Amygdala (tissue), 56 donors: ENCODE measurements at places on chromosomes 3 and 15.

GRCh38 chr15:65603559-65603958, 7.4 kb downstream of the INTS14 start:
- no peak for DNase-seq

DNA sequence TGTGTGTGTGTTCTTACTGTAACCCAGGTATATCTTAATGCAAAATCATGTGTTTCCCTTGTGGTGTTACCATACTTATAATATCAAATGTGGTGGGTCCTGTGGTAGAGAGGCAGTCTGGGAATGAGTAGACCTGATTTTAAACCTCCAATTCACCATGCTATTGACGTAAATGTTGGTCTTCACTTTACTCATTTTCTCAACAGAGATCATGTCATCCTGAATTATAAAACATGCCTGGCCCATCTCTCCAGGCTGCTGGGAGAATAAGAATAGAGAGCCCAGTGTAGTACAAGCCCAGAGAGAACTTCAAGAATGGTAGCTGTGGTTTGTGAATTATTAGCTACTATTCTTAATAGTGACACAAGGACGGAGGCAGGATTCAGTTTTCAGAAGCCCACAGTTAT, 88.1 kb downstream of the MBNL1 start:
- no peak for DNase-seq

- no peak for DNase-seq
Measured at GRCh38 chr3:25073423-25073822, 354.6 kb upstream of the RARB start.

- DNase-seq: no peak
Measured at GRCh38 chr3:60803216-60804173, 447.8 kb downstream of the FHIT start.

- DNase-seq: no peak
Measured at GRCh38 chr3:9898467-9899241, 4.0 kb upstream of the IL17RE start.

DNA sequence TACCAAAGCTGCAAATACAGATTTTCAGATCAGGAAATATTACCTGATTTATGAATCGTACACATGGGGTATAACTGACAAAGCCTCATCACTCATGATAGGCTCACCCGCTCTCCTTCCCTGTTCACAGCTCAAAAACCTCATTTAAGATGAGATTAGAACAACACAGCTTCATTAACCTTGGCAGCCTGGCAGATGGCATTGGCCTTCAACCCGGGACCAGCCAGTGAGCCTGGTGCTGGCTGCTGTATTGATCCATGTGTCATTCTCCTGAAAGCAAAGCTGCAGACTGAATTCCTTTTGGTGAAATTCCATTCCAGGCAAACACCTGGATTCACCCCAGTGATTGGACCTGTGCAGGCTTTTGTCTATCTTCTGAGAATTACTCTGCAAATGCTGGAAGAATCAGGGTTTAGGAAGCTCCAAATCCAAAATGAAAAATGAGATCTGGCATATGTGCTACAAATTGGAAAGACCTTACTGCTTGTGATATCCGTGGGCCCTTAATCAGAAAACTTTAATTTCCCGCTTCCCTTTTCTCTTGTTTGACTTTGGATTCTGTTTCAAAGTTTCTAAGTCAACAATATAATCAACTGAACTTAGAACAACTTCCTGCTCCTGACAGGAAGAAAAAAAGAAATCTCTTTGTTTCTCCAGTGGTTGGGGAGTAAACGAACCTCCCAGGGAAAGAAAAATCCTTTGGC, 189.1 kb upstream of the KBTBD8 start:
- DNase-seq: no peak

- DNase-seq: no peak
Measured at GRCh38 chr3:155112661-155113389, 32.7 kb downstream of the MME start.

DNA sequence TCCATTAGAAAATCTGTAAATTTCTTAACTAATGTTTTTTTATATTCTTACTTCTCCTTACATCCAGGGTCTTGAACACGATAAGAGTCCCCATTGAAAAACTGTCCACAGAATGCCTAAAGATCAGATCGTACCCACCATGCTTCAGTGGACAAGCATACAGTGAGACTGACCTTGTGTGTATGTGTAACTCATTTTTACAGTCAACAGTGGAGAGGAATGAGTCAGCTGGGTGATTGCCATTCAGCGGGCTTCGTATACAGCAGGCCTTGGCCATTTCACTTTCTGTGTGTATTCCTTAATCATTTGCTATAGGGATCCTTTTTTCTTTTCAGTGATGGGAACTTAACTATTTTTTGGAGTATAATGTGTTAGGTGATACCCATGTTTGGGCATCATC, 10.6 kb downstream of the PARP14 start:
- DNase-seq: no peak

- no peak for DNase-seq
Measured at GRCh38 chr3:9617056-9617455, 32.2 kb upstream of the MTMR14 start.

DNA sequence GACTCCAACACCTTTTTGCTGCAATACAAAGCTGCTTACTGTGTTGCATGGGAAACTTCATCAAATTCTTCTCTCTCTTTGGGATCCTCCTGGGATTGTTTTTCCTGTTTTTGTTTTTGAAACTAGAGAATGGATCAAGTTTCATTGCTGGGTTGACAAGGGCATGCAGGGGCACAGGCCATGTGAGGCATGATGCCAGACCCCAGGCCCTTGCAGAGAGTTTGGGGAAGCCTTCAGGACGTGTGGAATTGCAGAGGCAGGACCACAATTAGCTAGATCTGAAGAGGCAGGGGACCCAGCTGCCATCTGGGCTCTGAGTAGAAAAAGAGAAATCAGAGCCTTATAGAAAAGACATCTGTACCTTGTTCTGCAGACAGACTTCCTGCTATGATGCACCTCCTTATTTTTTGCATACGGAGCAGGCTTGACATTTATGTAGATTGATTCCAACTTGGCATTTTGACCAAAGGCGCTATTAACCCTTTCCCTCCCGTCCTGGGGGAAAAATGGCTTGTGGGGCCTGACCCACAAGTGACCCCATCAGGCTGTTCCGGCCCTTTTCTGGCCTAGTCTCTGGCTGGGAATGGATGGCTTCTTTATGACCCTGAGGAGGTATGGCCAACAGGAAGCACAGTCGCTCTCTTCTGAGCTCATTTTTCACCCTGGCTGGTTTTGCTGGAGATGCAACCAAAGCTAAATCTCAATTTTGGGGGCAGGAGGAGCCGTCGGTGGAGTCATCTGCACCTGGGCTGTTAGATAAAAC, 44.3 kb upstream of the CHRNB4 start:
- DNase-seq: no peak

DNA sequence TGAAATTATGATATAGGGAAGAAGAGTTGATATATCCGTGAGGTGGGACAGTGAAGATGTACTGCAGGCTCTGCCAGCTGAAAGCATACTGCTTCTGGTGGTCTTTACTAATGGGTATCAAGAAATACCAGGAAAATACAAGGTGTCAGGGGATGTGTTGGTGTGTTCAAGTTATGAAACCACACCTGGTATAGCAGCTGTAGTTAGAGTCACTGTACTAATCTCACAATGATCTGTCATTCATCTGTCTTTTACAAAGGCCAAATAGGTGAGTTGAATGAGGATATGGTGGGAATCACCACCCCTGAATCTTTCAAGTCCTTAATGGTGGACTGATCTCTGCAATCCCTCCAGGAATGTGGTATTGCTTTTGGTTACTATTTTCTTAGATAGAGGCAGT, 152.7 kb downstream of the NFKBIZ start:
- DNase-seq: no peak

GRCh38 chr15:73879426-73879825, 6.1 kb downstream of the TBC1D21 start:
- no peak for DNase-seq

GRCh38 chr3:149000206-149000745, 8.9 kb downstream of the GYG1 start:
- no peak for DNase-seq

DNA sequence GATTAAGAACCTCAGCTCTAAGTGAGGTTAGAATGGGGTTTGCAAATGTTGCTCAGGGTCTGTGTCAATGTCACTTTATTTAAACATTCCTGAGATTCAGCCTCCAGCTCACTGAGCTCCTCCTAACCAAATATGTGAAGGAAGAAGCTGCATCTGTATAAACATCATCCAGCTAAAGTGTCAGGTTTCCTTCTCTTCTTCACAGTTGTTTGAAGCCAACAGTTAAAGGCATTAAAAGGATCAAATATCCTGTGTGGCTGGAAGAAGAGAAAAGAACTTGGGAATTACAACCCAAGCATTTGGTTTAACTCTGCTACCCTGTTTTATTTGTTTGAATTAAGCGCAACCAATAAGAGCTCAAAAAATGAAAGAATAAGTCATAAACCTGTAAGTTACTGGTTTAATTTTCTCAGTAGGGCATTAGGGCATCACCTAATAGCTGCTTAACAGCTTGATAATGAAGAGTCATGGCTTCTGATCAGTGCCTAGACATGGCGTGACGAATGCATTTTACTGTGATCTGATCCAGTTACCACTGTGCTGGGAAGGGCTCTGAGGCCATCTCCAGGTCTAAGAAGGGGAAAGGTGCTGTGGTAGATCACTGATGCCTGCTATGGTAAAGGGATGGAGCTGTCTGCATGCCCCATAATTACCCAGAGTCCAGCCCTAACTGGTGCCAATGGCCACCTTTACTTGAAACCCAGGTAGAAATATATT, 165.7 kb upstream of the TSC22D2 start:
- no peak for DNase-seq

DNA sequence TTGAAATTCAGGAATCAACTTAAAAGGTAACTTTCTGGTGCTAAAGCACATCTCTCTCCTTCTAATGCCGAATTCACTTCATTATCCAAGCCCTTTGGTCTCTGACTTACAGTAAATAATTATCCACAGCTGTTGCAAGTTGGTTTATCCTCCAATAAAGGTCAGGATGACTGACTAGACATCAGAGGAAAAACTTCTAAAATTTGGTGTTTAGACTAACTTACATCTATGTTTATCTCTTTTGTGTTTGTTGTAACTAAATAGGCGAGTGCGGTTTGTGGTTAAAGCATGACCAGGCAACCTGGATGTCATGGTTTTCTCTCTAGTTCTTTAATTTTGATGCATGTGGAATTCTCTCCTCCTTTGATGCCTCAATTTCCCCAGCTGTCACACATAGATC, 237.4 kb upstream of the LRTM1 start:
- DNase-seq: no peak

DNA sequence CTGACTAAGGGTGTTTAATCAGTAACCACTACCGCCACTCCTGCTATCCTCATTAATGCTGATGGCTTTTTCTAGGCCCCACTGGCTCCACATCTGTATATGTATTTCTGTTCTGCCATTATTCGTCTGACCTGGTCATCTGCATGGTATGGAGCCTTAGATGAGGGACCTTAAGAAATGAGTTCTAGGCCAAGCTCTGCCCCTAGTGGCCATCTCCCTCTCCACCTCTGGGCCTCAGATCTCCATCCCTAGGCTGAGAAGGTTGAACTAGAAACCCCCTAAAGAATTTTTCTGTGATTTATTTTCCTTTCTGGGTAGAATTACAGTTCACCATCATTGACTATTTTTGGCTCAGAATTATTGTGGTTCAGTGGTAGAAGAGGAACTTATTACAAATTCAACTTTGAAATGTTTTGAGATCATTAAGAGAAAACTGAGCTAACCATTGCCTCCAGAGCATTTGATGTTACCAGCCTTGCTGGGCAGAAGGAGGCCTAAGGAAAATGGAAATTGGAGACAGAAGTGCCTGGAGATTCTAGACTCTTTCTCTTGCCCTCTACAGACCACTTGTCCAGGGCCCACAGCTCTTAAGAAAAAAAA, 325.2 kb upstream of the NR2E3 start:
- DNase-seq: no peak

DNA sequence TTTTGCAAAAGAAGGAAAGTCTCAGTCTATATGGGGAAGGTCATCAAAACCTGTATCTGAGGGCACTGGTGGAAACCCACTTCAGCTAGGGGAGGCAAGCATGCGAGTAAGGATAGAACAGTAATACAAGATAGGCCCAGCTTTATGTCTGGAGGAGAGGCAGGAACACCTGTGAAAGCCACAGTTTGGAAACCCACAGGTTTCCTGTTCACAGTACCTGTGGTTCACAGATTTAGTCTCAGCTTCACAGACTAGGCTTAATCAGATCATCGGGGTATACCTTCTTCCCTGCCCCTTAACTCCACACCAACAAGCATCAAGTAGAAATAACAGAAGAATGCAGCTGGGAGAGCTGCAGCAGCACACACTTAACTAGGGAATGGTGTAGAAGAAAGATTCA, 36.2 kb downstream of the C2CD4B start:
- DNase-seq: no peak

DNA sequence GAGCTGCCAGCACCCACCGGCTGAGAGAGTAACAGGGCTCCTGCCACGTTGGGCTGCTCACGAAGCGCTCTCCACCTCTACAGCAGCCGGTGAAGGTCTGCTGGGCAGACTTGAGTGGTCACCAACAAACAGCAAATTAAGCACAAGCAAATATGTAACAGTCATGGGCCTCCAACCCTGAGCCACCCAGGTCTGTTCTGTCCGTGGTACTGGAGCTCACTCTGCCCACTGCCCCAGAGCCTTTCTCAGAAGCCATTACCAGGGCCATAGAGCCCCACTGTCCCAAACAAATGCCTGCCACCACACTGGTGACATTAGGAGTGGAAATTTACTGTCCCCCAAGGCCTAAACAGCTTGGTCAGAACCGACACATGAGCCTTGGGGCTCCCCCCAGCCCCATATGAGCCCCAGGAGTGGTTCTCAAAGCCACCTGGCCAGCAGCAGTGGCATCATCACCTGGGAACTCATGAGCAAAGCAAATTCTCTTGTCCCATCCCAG, 56.6 kb downstream of the LRIG1 start:
- no peak for DNase-seq

- no peak for DNase-seq
Measured at GRCh38 chr15:25810631-25811091, 52.5 kb downstream of the ATP10A start.

GRCh38 chr3:45119824-45120358, 26.3 kb downstream of the CDCP1 start:
- no peak for DNase-seq

- no peak for DNase-seq
Measured at GRCh38 chr3:140500473-140500872, 177.4 kb upstream of the TRIM42 start.
